ENCODE measurements at places on chromosomes 11 and 22.

GRCh38 chr11:35334385-35335090 lies 84.8 kb downstream of the SLC1A2 start:
- DNase-seq, result peak; percentile 39

- DNase-seq, result no peak
Measured at GRCh38 chr11:73011126-73011817, 130.8 kb downstream of the FCHSD2 start.

GRCh38 chr11:83222499-83222898 lies 29.0 kb downstream of the ANKRD42 start:
- DNase-seq, result no peak

- no peak for DNase-seq
Measured at GRCh38 chr11:116215471-116216113, 557.2 kb downstream of the BUD13 start.

DNA sequence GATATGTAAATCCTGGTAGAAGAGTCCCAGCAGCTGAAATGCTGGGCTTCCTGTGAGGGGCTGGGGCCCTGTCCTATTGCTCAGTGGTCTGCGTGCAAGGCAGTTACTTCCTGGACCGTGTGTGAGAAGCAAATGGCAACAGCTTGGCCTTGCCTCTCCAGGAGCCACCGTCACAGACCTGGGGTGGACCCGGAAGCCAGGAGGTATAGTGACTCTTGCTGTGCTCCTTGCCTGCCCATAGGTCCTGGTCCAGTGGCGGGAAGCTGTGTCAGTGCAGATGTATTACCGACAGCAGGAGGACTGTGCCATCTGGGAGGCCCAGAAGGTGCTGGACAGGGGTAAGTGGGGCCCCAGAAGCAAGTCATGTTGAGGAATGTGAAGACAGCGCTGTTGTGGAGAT lies 54.3 kb downstream of the PISD start:
- DNase-seq, result no peak

- no peak for DNase-seq
Measured at GRCh38 chr11:19145319-19145718, 28.4 kb downstream of the ZDHHC13 start.

DNA sequence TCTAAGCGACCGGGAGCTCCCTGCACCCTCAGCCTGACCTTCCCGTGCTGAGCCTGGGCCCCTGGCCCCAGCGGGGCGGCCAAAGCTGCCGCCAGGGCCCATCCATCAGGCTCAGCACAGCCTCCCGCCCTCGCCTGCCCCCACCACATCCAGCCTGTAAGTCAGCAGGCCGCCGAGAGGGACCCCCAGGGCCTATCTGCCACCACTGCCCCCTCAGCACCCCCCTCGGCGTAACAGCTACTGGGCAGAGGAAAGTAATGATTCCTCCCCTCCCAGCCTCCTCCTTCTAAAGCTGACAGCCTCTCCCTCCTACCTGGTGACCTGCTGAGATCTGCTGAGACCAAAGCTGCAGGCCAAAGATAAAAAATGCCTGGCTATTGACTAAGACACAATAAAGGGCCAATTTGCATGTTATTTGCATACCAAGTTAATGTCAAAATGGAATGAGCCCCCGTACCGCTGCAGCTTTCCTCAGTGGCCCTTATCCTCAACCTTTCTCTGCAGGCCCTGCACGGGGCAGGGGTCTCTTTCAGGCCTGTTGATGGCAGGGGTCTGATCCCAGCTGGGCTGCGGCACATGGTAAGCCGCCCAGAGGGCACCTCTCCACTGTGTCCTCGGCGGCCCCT lies 51.6 kb downstream of the RPUSD4 start:
- DNase-seq, result no peak

DNA sequence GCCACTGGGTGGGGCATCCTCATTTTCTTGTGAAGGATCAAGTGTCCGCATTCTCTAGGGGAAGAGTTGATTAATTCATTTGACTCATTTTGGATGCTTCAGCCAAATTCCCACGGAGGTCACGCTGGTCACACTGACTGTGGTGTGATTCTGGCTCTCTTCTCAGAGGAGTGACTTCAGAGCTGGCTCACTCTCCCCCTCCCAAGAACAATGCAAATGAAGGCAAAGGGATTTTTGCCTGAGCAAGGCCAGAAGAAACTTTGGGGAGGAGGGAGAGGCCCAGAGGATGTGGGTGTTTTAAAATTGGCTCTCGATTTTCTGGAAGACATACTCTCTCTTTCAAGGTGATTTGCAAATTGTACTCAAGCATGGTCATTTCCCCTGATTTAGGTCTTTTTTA lies 51.1 kb upstream of the LMO2 start:
- DNase-seq, result no peak

- no peak for DNase-seq
Measured at GRCh38 chr22:17283423-17283822, 64.2 kb upstream of the ADA2 start.

GRCh38 chr11:122242731-122243130 lies 126.7 kb upstream of the BLID start:
- no peak for DNase-seq
